ENCODE measurements at places on chromosomes 6 and 20.

- DNase-seq = no peak
Measured at GRCh38 chr6:24899997-24900325, 35.8 kb downstream of the RIPOR2 start.

DNA sequence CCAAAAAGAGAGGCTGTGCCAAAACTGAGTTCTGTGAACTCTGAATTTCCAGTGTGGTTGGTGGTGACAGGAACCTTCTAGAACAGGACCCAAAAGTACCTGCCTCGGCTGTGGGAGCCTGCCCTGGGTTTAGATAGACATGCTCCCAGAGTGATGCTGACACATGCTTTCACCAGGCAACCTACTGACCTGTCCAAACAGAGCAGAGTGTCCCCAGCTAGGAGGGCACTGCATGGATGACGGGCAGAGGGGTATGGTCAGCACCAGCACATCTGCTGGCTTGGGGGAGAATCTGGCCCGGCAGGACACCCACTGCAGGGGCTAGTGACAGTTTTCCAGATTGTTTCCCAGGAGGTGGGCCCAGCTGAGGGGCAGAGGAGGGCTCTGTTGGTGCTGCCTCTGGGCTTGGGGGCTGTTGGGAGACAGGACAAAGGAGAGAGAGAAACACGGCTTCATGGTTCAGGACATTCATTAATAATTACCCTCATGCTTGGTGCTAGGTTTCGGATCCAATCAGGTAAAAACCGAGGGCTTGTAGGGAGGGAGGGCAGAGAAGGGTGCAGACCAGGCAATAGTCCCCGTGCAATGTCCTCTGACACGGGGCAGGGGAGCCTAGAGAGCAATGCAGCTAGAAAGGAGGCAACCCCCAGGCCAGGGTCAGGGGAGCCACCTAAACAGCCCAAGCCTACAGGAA lies 15.0 kb downstream of the KCNK5 start:
- no peak for DNase-seq

DNA sequence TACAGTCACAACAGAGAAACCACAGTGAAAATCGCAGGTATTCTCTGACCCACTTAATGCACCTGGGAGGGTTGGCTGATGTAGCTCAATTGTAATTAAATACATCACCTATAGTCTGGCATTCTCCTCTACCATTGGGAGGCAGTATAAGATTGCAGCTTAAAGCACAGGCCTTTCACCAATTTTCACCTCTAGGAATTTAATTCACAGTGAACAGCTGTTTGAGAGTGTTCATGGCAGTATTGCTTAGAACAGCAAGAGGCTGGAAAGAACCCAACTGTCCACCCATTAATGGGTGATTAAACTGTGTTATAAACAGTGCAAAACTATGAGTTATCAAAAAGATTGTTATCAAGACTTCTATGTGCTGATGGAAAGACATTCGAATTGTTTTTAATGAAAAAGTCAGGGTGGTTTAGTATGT lies 2.0 kb downstream of the EDEM2 start:
- DNase-seq = peak; percentile 40

- DNase-seq = no peak
Measured at GRCh38 chr6:158358450-158359077, 46.3 kb downstream of the TULP4 start.

- DNase-seq = no peak
Measured at GRCh38 chr6:10894958-10895357, 8.1 kb downstream of the SYCP2L start.

GRCh38 chr6:11294228-11294627 lies 61.8 kb upstream of the NEDD9 start:
- DNase-seq = no peak

GRCh38 chr20:58473453-58474425 lies 41.5 kb downstream of the APCDD1L start:
- no peak for DNase-seq

DNA sequence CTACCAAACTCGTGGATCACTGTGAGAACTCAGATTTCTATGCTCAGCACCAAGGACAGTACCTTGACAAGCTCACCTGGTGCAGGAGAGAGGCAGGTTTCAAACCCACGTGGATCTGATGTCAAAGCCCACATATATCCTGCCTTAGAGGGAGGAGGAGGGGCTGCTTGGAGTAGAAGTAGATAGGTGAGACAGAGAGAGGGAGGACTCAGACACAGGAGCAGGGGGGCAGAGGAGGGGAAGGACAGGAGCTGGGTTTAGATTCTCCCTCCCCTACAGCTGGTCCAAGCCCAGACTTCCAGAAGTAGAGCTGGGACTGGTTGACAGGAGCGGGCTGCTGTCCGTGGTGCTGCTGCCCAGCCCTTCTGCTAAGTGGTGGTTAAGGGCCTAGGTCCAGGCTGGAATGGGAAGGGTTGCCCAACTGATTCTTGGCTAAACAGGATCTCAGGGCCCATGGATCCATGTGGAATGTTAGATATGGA lies 77.5 kb downstream of the CDH22 start:
- DNase-seq = no peak

- DNase-seq = no peak
Measured at GRCh38 chr6:5759571-5759970, 247.2 kb downstream of the NRN1 start.

DNA sequence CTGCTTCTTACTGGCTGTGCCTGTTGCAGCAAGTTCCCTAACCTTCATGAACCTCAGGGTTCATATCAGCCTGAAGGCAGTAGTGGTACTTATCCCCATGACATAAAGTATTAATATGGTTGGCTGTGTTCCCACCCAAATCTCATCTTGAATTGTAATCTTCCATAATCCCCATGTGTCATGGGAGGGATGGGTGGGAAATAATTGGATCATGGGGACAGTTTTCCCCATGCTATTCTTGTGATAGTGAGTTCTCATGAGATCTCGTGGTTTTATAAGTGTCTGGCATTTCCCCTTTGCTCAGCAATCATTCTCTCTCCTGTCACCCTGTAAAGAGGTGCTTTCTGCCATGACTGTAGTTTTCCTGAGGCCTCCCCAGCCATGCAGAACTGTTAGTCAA lies 61.8 kb downstream of the FAM229B start:
- DNase-seq = no peak

DNA sequence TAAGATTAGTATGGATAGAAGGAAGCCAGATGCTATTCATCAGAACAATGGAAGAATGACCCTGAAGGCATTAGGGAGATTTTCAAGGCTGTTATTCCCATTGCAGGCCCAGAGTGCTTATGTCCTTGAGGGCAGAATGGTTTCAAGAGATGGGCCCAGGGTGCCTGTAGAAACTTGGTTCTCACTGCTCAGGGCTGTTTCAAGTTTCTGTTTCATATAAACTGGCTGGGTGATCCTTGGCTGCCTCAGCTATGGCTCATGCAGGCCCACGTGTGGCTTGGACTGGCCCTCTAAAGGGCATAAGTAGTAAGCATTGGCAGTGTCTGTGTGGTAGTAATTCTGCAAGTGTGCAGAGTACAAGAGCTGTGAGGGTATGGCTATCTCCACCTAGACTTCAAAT lies 540.9 kb upstream of the MAN1A1 start:
- DNase-seq = no peak

- no peak for DNase-seq
Measured at GRCh38 chr6:9248133-9248532, 812.8 kb upstream of the SLC35B3 start.

- DNase-seq = no peak
Measured at GRCh38 chr6:22030730-22031619, 265.9 kb downstream of the PRL start.

- DNase-seq = no peak
Measured at GRCh38 chr20:14454296-14454695, 116.9 kb upstream of the FLRT3 start.

DNA sequence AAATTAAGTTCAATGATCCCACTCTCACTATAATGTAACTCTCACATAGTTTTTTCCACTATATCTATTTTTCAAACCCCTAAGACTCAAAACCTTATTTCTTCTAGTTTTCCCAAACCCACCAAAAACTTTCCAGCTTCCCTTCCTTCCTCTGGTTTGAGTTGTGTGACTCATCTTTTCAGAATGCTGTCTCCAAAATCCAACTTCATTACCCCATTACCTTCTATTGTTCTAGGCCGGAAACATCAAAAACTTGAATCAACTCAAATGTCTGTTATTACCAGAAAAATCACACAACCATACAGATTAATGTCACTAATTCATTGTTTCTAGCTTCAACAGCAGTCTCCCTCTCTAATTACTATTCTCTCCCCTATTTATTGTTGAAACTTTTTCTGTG lies 1090.3 kb downstream of the HACE1 start:
- DNase-seq = no peak

DNA sequence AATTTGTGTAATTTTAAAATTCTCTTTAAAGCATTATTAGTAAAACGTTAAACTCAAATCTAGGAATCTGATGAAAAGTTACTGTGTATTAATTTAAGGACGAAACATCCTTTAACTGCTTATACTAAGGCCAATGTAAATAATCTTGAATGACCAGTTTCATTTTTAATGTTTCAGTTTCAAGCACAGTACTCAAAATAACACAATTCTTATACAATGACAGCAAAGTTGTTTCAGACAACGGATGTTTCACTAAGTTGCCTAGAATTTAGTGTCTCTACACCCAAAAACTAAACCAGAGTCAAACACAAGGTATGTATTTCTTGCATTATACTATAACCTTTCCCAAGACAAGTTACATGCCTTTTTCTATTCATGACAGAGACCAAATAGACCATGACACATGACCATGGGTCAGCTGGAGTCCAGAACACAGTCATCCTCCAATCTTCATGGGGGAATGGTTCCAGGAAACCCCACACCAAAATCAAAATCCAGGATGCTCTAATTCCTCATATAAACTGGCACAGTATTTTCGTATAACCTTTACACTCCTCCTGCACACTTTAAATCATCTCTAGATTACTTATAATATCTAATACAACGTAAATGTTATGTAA lies 7.7 kb downstream of the PHIP start:
- DNase-seq = no peak

Data from NCI-H1930 (cell line).